ENCODE measurements at places on chromosomes 2 and 18.
A peak's percentile ranks its signal among the peaks of the same experiment; 100 is the strongest.

GRCh38 chr2:111058264-111058663 lies 62.5 kb upstream of the BCL2L11 start:
- DNase-seq: no peak

- no peak for DNase-seq
Measured at GRCh38 chr2:206231669-206232286, 42.7 kb upstream of the ZDBF2 start.

GRCh38 chr18:73060666-73061288 lies 193.0 kb upstream of the NETO1 start:
- DNase-seq: no peak

DNA sequence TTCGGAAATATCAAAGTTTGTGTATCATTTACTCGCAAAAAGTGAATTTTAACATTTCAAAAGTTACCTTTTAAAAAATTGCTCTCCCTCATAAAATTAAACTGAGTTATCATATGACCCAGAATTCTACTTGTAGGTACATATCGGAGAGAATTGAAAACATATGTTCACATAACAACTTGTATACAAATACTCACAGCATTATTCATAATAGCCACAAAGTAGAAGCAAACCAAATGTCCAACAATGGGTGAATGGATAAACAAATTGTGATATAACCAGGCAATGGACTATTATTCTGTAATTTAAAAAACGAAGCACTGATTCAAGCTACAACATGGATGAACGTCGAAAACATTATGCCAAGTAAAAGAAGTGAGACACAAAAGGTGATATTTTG lies 412.0 kb upstream of the TCF4 start:
- no peak for DNase-seq

DNA sequence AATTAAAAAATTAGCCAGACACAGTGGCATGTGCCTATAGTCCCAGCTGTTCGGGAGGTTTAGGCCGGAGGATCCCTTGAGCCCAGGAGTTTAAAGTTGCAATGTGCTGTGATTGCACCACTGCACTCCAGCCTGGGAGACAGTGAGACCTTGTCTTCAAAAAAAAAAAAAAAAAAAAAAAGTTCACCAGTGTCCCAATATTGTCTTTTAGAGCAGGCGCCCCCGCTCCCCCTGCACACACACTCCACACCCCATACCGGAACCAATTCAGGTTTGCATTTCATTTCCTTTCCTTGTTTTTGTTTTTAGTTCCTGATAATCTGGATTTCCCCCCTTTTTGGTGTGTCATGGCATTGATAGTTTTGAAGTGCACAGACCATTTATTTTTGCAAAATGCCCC lies 10.4 kb downstream of the TMEM87B start:
- no peak for DNase-seq

GRCh38 chr2:47479863-47480262 lies 76.9 kb downstream of the MSH2 start:
- DNase-seq: no peak

- no peak for DNase-seq
Measured at GRCh38 chr18:54157646-54158385, 66.7 kb downstream of the MBD2 start.

GRCh38 chr2:216006164-216006663 lies 7.1 kb downstream of the MREG start:
- DNase-seq: peak; percentile 44

- peak; percentile 15 for DNase-seq
Measured at GRCh38 chr2:219441451-219442255, 7.0 kb downstream of the SPEG start.

- DNase-seq: no peak
Measured at GRCh38 chr18:22789600-22789999, 143.5 kb upstream of the RBBP8 start.

DNA sequence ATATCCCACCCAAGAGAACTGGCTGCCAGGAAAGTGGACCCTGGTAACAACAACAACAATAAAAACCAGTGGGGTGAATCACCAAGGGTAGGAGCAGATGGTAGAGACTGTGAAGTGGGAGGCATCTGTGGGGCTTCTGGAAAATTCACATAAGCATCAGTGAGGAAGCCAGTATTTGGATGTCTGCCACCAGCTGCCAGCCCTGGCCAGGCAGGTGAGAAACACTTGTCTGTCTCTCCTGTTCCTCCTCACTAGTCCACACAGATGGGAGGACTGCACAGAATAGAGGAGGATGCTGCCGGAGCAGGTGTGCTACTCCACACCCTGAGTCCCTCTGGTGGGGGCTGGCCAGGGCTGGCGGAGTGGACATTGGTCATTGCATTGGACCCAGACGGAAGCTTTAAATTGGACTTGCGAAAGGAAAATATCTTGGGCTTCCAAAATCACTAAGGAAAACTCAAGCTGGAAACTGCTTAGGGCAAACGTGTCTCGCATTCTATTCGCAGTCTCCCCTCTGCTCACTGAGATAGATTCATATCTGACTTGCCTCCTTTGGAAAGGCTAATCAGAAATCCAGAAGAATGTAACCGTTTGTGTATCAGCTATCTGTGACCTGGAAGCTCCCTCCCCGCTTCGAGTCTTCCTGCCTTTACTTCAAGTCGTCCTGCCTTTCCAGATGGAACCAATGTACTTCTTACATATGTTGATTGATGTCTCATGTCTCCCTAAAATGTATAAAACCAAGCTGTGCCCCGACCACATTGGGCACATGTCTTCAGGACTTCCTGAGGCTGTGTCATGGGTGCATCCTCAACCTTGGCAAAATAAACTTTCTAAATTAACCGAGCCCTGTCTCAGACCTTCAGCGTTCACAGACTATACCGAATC lies 69.1 kb downstream of the NAB1 start:
- no peak for DNase-seq

- no peak for DNase-seq
Measured at GRCh38 chr2:215835657-215836056, 177.7 kb downstream of the MREG start.

- no peak for DNase-seq
Measured at GRCh38 chr18:12571630-12572029, 86.3 kb downstream of the SPIRE1 start.

DNA sequence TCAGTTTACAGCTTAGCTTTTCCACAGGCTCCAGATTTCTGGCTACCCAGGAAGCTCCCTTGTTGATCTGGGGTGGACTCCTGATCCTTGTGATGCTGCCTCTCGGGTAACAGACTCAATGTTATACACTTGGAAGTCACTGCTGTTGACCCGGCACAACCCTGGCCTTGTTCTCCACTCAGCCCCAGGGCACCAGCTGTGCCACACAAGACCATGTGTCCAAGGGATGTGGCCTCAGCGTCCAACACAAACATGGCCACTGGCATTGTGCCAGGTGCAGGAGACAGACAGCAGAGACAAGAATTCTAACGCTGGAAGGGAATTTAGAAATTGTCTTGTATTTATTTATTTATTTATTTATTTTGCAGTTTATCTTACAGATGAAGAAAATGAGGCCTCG lies 39.0 kb upstream of the PPP4R1 start:
- DNase-seq: no peak
